ENCODE measurements at places on chromosomes 5 and 9.

- no peak for DNase-seq
Observed at GRCh38 chr5:88613051-88613450, 269.9 kb downstream of the MEF2C start.

GRCh38 chr5:5787373-5787772 is 364.9 kb downstream of the ICE1 start:
- no peak for DNase-seq

- DNase-seq, result no peak
Observed at GRCh38 chr9:2526071-2526828, 95.3 kb upstream of the VLDLR start.

DNA sequence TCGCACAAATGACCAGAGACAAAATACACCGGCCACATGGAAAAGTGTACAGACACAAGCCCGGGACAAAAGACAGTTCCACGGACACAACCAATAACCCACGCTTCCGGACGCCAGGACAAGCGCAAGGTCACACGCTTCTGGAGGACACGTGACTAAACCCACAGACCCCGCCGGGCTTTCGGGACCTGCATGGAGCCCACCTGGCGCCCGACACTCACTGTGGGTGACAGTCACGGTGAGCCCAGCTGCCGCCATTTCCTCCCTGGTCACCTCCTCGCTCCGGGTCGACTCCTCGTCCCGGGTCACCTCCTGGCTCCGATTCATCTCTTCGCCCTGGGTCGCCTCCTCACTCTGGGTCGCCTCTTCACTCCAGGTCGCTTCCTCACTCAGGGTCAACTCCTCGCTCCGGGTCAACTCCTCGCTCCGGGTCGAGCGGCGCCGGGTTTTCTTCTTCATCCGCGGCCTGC is 470 bp downstream of the BAG1 start:
- peak; percentile 5 for DNase-seq

DNA sequence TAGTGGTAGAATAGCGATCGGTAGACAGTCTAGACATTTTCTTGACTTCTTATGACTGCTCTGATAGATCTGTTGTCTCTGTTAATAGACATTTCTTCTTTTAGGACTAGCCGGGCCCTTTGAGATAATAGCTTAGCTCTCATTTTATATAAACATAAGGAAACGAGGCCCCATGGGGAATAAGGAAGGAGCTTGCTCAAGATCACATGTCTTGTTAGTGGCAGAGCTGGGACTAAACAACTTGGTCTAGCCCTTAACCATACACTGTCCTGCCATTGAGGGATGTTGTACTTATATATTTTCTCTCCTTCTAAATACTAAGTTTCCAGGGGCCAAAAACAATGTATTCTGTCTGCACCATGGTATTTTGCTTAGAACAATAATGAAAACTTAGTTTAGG is 140.0 kb downstream of the GCNT1 start:
- no peak for DNase-seq
